Activated naive CD8-positive, alpha-beta T cell treated with anti-CD3 and anti-CD28 coated beads, Interleukin-2, amount 50 U/mL, for 24 hours (primary cell): ENCODE measurements at places on chromosomes 1 and 21.

DNA sequence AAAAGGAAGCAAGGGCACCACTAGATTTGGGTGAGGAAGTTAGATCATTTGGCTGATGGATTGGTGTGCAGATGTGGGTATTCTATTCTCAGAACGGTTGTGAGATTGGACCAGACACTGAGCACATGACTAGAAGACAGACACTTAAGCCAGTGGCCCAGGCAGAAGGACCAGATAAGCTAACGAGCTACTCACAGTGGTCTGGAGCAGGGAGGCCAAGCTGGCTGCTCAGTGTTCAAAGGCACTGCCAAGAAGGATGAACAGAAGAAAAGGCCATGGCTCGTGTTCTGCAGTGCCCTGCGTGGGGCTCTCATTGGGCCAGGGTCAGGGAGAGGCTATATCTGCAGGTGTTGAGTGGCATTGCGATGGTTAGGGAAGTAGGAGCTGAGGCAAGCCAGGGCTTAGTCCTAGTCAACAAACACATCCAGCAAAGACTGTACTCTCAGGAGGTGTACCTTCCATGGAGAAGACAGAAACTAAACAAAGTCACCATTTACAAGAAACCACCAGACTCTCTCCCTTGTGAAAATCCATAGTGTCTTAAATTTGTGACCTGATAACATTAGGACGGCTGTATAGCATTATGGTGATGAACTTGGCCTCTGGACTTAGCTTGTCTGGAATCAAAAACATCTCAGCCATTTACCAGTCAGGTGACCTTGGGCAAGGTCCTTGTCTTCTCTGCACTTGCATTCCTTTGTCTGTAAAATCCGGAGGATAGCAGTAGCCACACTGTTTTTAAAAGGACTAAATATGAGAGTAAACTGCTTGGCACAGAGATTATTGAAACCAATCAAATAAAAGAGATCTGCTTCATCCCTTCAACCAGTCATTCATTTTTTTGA, 274.5 kb downstream of the SIPA1L2 start:
- no peak for DNase-seq

DNA sequence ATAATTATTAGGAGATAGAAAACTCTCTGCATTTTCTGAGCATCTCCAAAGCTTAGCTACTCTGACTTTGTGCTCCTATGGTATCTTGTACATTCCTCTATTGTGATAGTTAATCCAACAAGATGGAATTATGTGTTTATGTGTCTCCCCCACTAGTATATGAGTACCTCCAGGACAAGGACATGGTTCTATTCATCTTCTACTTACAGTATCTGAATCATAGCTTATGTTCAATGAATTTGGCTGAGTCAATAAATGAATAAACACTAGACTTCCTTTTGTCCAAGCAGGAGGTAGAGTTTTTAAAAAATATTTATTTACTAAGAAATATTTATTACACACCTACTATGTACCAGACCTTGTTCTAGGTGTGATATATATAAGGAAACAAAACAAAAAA, 18.4 kb upstream of the CTH start:
- no peak for DNase-seq

GRCh38 chr1:84090447-84091245, 53.4 kb upstream of the PRKACB start:
- DNase-seq = no peak

- no peak for DNase-seq
These were observed 40.1 kb downstream of the ACTL8 start for GRCh38 chr1:17795081-17795809.

GRCh38 chr1:107794571-107794970, 170.4 kb downstream of the VAV3 start:
- no peak for DNase-seq
